ENCODE measurements at places on chromosomes 4 and X.

DNA sequence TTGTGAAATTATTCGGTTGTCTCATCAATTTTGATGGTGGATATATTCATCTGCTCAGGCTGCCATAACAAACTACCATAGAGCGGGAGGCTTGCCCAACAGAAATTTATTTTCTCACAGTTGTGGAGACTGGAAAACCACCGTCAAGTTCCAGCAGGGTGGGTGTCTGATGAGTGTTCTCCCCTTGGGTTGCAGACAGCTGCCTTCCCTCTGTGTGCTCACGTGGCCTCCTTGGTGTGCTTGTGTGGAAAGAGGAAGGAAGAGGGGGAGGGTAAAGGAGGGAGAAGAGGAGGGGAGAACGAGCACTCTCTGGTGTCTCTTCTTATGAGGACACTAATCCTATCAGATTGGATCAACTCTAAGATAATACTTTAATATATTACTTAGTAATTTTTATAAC is 123.8 kb upstream of the TEX13D start:
- no peak for DNase-seq

GRCh38 chr4:131721883-131722282 is 1427.2 kb upstream of the PCDH10 start:
- no peak for DNase-seq

DNA sequence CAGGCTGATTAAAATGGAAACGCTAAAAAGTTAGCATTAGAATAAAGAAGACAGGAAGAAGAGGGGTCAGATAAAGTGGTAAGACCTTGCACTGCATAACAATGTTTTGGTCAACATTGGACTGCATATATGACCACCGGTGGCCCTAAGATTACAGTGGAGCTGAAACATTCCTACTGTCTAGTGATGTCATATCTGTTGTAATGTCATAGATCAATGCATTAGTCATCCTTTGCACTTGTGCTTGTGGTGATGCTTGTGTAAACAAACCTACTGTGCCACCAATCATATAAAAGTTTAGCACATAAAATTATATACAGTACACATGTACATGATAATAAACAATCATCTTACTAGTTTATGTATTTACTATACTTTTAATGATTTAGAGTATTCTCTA is 73.0 kb downstream of the TMEM165 start:
- DNase-seq = no peak

- DNase-seq = peak; percentile 16
Observed at GRCh38 chrX:108736509-108737479, at the start of gene IRS4. IRS4 (minus strand) TSS chrX:108736563.

GRCh38 chr4:80790152-80790551 is 240.4 kb upstream of the BMP3 start:
- DNase-seq = no peak

- DNase-seq = no peak
Observed at GRCh38 chr4:185134307-185134869, 8.7 kb upstream of the SLC25A4 start.

DNA sequence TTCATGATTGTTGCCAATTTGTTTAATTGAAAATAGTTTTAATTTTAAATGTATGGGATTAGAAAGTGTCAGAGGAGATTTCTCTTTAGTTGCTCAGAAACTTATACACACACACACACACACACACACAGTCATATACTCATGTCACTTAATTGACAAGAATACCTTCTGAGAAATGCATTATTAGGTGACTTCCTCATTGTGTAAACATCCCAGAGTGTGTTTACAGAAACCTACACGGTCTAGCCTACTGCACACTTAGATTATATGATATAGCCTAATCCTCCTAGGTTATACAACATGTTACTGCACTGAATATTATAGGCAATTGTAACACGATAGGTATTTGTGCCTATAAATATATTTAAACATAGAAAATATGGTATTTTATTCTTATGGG is 1327.4 kb downstream of the FSTL5 start:
- DNase-seq = no peak

- no peak for DNase-seq
Observed at GRCh38 chr4:148170408-148171365, 271.5 kb downstream of the NR3C2 start.

GRCh38 chr4:56655209-56655626 is 25.9 kb downstream of the HOPX start:
- DNase-seq = no peak

- peak; percentile 71 for DNase-seq
Observed at GRCh38 chr4:184648313-184649025, 778 bp downstream of the CASP3 start.

GRCh38 chr4:150248181-150248580 is 169.9 kb downstream of the DCLK2 start:
- DNase-seq = no peak

DNA sequence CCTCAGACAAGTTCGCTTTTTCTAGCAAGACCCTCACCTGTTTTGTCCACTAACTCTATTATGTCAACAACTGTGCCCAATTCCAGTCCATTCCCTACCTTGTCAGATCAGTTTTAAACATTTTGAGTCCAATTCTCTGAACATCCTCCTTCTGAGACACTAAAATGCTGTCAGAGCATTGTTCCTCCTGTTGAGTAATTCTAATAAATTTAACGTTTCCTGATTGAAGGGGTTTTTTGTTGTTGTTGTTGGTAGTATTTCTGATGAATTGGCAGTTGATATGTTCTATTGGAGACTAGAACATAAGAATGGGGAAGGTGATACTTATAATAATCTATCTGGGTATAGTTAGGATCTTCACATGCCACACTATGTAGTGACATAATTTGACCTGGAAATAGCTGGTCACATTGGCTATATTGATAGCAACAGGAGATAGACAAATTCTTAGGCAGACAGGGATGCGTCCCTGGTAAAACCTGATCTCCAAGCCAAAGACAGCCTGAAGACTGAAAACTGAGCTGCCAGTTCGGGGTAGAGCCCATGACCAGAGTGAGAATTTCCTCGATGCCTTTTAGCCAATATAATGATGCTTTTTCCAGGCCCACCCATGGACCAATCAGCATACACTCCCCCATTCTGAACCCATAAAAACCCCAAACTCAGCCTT is 12.4 kb upstream of the CXCL2 start:
- DNase-seq = no peak

GRCh38 chr4:185999207-185999606 is 69.7 kb upstream of the TLR3 start:
- no peak for DNase-seq

DNA sequence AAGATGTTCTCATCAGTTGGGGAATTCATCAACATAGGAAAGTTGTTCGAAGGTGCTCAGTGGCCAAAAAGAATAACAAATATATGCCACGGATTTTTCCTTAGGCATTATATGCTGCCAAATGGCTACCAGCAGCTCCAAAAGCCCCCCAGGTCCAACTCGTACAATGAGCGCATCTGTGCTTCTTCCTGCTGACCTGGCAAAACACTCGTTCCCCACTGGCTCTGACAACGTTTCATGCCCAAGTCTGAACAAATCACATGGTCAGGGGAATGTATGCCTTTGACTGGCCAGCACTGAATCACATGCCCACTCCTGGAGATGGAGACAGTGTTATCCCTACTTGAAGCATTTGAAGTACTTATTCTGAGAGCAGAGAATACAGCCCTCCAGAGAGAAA is 59.9 kb upstream of the SPP1 start:
- no peak for DNase-seq

DNA sequence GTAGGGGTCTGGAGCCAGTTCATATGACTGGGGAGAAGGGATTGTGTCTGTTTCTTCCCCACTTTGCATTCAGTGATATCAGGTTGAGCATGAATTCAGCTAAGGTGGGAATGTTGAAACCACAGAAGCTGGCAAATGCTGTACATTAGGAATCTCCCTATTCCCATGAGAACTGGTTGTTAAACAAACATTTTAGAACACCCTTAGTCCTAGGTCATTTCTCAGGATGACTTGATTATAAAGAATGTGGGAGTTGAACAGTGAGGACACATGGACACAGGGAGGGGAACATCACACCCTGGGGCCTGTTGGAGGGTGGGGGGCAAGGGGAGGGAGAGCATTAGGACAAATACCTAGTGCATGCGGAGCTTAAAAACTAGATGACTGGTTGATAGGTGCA is 62.6 kb upstream of the LIMCH1 start:
- DNase-seq = no peak

GRCh38 chr4:1960170-1960825 is 48.5 kb downstream of the NELFA start:
- no peak for DNase-seq

- DNase-seq = no peak
Observed at GRCh38 chr4:36402008-36402758, 120.8 kb downstream of the DTHD1 start.

DNA sequence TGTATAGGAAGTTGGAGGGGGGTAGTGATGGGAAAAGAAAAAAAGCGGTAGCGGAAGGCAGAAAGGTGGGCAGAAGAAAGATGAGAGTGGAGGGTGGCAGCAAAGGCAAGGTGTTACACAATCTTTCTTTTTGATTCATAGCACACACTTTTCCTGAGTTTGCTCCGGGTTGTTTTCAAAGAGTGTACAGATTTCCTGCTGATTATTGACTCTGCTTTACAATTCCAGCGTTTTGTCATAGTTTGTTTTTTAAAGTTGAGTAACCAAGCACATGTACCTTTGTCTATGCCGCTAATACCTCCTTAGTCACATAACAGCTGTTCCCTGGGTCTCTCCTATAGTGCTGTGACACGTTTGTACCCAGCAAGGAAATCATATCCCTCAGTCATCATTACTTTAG is 50.3 kb downstream of the AGA start:
- no peak for DNase-seq

GRCh38 chr4:99403380-99404184 is 31.6 kb downstream of the ADH7 start:
- DNase-seq = no peak

DNA sequence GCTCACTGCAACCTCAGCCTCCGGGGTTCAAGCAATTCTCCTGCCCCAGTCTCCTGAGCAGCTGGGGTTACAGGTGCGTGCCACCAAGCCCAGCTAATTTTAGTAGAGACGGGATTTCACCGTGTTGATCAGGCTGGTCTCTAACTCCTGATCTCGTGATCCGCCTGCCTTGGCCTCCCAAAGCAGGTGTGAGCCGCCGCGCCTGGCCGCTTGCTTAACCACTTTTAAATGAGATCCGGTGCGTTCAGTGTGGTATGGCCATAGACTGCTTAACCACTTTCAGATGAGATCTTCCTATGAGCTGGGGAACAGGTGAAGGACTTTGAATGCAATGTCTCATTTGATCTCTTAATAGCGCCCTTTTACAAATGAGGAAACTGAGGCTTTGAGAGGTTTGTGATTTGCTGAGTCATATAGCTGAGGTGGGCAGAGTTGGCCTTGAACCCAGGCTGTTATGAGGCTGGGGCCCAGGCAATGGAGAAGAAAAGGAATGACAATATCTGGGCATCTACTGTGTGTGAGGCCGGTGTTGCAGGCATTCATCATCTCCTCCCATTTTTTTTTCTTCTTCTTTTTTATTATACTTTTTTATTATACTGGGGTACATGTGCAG is 41.9 kb upstream of the NSG1 start:
- no peak for DNase-seq

DNA sequence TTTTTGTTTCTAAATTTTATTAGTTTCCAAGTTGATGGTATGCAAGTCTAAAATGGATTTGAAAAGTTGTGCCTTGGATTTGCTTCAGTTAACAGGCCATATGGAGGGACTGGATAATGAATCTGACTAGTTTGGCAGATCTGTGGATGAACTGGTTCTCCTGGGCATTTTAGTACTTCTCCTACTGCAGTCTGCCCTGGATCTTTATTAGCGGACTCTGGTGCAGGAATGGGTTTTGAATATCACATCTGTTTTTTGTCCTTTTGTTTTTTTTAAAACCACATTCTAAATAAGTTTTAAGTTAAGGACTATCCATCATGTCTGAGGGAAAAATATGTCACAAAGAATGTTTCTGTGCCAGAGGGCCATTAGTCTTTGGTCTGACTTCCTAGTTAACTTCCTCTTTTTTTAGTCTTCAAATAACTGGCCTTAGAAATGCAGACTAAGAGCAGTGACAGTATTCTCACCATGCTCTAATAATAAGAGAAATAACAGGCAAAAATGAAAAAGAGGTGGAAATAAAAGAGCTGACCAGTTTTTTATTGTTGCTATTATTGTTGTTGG is 13.9 kb upstream of the DCK start:
- DNase-seq = no peak

GRCh38 chrX:122703762-122704161 is 480.3 kb upstream of the GRIA3 start:
- no peak for DNase-seq

- DNase-seq = no peak
Observed at GRCh38 chr4:82398263-82398662, 24.5 kb upstream of the HNRNPD start.

DNA sequence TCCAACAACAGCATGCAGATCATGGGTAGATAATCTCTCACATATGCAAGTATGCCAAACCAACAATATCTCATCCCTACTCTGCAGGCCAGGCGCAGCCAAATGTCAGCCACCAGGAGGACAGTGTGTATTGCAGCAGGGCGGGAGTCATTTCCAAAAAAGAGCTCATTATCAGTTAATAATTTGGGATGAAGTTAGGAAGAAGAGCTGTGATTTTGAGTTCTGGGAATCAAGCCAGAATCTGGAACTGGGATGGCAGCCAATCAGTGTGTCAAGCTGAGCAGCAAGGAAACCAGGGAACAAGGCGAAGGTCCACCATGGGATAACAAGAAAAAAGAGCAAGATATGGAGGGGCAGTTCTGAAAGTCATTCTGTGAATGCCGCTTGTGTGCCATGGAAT is 88.2 kb upstream of the CAMK2D start:
- no peak for DNase-seq

Measured in substantia nigra (tissue), 51 donors.